ENCODE measurements at places on chromosomes 4 and X. TPM values are rescaled to one million over a fixed set of nuclear protein-coding genes. Genes with fewer than 3 reads are reported as not detected.

DNA sequence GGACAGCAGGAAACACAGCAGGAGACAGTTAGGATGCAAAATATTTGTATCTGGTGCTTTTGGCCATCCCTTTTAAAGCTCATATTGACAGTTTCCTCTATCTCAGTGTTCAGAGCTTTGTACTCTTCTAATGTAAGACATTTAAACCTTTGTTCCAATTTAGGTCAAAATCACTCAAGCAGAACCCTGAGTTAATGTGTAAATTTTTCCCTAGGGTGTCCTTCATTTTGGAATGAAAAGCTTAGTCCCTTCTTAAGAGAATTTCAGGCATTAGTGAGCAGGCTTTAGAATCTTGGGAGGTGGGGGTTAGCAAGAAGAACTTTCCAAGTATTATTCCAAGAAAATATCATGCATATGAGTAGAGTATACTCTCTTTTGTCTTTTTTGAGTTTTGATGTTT is 188.7 kb downstream of the GBA3 start:
- no peak overlapping the region for H3K4me3 ChIP-seq
- H3K27me3 ChIP-seq = no peaks in the 10 kb centered on the region
- no peaks in the 10 kb centered on the region for H3K4me1 ChIP-seq
- no peak overlapping the region for H3K27ac ChIP-seq

BMP3 gene
- 0.11 TPM for total RNA-seq

GRCh38 chr4:48804584-48805301 is 24.7 kb upstream of the FRYL start:
- H3K4me3 ChIP-seq = no peak overlapping the region
- no peaks in the 10 kb centered on the region for H3K27me3 ChIP-seq
- peaks cover 10% of the 10 kb centered on the region for H3K4me1 ChIP-seq

- no peak overlapping the region for H3K4me3 ChIP-seq
- no peak for DNase-seq
- H3K27me3 ChIP-seq = no peaks in the 10 kb centered on the region
Observed at GRCh38 chr4:74331944-74332343, 23.7 kb downstream of the EPGN start.

GRCh38 chrX:21655901-21656586 is 2.1 kb downstream of the KLHL34 start:
- no peak for DNase-seq
- H3K27me3 ChIP-seq = no peaks in the 10 kb centered on the region
- no peaks in the 10 kb centered on the region for H3K4me1 ChIP-seq
- H3K36me3 ChIP-seq = no peaks in the 10 kb centered on the region
- H3K27ac ChIP-seq = no peak overlapping the region

GRCh38 chr4:4693258-4693657 is 151.4 kb upstream of the STX18 start:
- no peaks in the 10 kb centered on the region for H3K36me3 ChIP-seq
- no peak overlapping the region for H3K27ac ChIP-seq
- no peak overlapping the region for H3K4me3 ChIP-seq
- no peaks in the 10 kb centered on the region for H3K4me1 ChIP-seq
- no peaks in the 10 kb centered on the region for H3K27me3 ChIP-seq

MTMR8 gene
- not detected for total RNA-seq

- no peak for DNase-seq
- no peak overlapping the region for H3K4me3 ChIP-seq
- no peaks in the 10 kb centered on the region for H3K4me1 ChIP-seq
- no peak overlapping the region for H3K27ac ChIP-seq
- no peaks in the 10 kb centered on the region for H3K36me3 ChIP-seq
- no peaks in the 10 kb centered on the region for H3K27me3 ChIP-seq
Observed at GRCh38 chr4:93409035-93409434, 419.5 kb upstream of the ATOH1 start.

Measured in GM23248 (cell line).